ENCODE measurements at places on chromosomes 1 and 21.

DNA sequence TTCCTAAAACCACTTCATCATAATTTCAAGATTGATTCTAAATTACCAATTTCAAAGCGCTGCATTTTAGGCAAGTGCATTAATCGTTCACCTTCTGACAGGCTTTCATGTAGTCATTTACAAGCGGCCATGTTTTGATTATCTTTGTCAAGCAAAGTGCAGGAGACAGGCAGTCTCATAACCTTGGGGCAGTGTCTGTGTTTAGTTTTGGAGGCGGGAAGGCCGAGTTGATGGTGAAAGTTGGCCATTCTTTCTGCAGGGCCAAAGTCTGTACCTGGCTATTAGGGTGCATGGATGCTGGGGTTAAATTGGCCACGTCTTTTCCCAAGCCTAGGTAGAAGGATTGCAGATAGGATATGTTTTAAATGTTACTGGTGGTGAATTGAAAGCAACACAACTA, 2.9 kb downstream of the AGPAT3 start:
- no peak for DNase-seq

DNA sequence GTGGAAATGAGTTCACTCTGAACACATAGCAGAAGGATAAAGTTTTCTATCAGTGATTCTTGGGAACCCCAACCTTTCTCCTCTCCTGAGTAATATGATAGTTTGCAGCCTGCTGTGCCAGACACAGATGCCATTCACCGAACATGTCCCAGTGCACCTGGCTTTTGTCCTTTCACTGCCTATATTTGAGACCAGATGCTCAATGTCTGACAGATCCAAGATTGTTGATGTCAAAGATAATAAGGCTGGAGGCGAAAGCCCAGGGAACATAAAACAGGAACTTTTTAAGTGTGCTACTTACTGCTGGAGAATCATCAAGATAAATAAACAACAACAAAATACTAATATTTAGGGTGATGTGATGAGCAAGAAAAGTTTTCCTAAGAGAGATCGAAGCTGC, 139.3 kb downstream of the TIAM1 start:
- DNase-seq, result no peak

DNA sequence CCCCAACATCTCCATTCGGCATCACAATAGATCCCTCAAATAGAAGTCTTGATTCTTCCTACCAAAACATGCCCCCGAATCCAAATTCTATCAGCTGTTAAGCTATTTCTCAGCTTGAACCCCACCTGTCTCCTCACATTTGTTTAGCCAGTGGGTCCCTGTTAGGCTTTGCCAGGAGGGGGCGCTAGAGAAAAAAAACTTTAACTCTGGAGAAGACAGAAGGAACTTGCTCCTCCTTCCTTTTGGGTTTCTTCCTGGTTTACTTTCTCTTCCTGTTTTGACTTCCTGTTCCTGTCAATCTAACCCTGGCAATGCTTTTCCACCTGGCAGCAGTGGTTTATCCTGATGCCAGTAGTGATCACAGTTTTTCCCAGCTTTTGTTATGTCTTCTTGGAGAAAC, 95.6 kb upstream of the KCNK1 start:
- DNase-seq, result peak; percentile 48

GRCh38 chr1:5385096-5385799, 607.0 kb downstream of the NPHP4 start:
- DNase-seq, result no peak

DNA sequence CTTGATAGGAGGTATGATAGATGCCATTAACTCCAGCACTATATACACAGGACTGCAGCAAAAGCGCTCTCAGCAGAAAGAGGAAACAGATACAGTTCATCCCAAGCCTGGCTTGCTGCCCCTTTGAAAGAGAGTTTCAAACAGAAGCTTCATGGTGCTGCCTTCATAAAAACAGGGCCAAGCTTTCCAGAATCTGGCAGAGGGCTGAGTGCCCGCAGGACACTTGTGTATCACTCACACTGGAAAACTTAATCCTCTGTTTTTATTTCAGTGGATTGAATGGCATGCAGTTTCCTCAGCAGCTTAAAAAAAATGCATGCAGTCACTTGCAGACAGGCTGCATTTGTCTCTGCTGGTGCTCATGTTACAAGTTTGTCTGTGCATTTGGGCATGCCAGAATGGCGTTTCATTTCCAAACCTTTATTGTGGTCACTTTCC, 40.4 kb downstream of the KCNJ15 start:
- DNase-seq, result peak; percentile 80

GRCh38 chr1:5001466-5001865, 347.1 kb downstream of the AJAP1 start:
- DNase-seq, result no peak

DNA sequence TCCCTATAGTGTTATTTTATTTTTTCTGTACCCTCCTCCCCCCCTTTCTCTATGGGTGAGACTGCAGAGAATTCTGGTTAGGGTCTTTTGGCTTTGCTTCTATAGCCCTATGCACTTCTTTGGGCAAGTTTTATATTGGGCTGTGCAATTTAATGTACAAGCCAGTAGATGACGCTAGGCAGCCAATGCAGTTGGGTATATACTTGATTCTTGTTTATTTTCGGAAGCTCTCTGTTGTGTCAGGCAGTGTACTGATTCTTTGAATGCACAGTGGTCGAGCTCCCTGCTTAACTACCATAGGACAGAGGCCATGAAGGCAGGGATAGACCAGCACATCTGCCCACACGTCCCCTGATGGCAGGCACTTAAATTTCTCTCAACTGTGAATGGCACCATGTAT, 34.1 kb upstream of the GPR52 start:
- peak; percentile 45 for DNase-seq

DNA sequence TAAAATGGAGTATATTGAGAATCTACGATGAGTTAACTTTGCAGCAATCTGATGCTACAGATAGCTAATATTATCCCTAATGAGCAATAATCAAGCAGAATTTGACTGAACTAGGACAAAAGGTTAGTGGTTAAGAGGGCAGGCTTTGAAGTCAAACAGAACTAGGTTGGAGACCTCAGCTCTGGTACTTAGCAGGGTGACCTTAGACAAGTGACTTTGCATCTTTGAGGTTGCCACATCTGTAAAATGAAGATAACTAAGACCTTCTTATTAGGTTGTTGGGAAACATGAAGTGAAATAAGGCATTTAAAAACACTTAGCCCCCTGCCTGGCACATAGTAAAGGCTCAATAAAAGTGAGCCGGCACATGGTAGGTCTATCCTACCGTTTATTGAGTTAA, 4.3 kb upstream of the FUCA1 start:
- DNase-seq, result no peak

Data from HT1080 (cell line).